Suppressor macrophage treated with lipopolysaccharide for 1 hour (primary cell): ENCODE measurements at places on chromosomes 12 and 14.
A peak's percentile ranks its signal among the peaks of the same experiment; 100 is the strongest.

GRCh38 chr14:68740788-68741476 is 51.9 kb downstream of the ZFP36L1 start:
- DNase-seq = no peak

- DNase-seq = no peak
Observed at GRCh38 chr12:85559536-85559935, 276.7 kb downstream of the RASSF9 start.

- DNase-seq = peak; percentile 25
Observed at GRCh38 chr12:42017051-42017450, 127.6 kb downstream of the GXYLT1 start.

GRCh38 chr14:61183196-61183885 is 97.8 kb downstream of the TMEM30B start:
- no peak for DNase-seq

- DNase-seq = no peak
Observed at GRCh38 chr14:27098451-27098850, 500.6 kb upstream of the NOVA1 start.

DNA sequence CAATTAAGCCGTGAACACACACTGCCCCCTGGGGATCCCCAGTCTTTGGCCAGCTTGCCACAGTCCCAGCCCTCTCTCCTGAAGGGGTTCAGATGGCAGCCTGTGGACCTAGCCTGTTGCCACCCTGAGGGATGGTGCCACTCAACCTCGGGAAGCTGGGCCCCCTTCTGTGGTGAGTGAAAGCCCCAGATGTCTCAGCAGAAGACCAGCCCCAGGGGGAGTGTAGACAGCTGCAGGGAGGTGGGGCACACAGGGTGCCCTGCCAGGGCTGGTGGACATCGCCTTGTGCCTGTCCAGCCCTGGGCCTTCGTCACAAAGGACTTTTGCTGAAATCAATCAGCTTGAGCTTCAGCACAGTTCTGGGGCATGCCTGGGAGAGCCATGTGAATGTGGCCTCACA is 32.4 kb downstream of the C14orf132 start:
- DNase-seq = no peak

GRCh38 chr14:67680121-67680602 is 5.7 kb upstream of the VTI1B start:
- peak; percentile 82 for DNase-seq

GRCh38 chr14:99231850-99232713 is 39.9 kb downstream of the BCL11B start:
- DNase-seq = no peak

GRCh38 chr14:30243207-30243606 is 315.6 kb upstream of the PRKD1 start:
- DNase-seq = no peak

GRCh38 chr12:60522684-60523400 is 927.0 kb downstream of the SLC16A7 start:
- no peak for DNase-seq

DNA sequence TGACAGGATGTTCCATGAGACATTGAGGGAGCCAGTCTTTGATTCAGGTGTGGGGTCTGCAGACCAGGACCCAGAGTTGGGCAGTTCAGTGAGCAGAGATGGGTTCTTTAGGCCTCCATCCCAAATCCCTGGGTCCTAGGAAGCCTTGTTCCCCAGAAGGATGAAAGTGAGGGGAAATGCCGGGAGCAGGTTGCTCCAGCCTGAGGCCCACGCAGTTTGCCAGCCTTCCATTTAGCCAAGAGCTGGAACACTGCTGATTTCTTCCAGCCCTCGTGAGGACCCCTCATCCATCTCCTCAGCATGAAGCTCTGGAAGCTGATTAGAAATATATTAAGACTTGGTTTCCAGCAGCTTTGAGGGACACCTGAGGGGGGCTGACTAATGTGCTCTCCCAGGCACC is 12.1 kb downstream of the C14orf132 start:
- DNase-seq = no peak

- no peak for DNase-seq
Observed at GRCh38 chr14:99134516-99135046, 137.4 kb downstream of the BCL11B start.

DNA sequence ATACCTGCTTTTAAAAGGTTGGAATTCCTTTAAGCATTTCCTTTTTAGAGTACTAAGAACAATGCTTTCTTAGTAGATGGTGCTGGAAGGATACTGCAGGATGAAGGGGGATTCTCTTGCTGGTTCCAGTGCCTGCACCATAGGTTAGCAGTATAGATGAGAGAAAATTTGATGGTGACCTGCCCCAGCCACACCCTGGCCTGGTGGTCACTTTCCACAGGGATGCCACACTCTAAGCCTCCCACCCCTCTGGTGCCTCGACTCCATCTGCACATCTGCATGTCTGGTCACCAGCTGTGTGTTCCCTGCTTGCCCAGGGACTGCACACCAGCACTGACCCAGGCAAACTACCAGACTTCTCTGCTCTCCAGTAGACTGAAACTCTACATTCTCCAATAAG is 19.1 kb downstream of the SLC2A3 start:
- DNase-seq = no peak

DNA sequence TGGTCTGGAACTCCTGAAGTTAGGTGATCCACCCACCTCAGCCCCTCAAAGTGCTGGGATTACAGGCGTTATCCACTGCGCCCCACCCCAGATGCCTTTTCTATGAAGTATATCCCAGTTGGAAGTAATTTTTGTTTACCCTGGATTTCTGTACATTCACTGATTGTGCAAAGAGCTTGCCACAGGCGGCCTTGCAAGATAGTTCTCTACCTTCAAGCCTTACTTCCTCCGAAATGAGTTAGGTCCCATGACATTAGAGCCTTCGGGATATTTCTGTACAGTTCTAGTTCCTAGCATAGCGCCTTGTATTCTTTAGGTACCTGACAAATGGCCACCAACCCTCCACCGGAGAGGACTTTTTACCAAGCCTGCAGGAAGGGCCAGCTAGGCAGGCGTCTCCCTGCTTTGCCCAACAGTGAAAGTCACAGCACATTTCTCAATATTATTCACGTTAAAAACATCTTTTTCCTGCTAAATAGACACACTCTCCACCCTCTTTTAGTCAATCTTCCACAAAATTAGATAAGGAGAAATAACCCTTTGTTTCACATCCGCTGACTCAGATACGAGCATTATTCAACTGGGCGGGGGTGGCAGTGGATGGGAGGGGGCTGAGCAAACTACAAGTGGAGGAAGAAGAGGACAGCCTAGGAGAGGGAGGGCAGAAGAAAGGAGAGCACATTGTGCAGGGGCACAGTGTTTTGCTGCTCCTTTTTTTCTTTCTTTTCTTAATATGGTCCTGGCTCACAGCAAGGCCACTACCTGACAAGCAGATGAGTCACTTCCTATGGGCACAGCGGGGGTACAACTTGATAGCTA is 40.0 kb upstream of the CAPRIN2 start:
- DNase-seq = peak; percentile 31

DNA sequence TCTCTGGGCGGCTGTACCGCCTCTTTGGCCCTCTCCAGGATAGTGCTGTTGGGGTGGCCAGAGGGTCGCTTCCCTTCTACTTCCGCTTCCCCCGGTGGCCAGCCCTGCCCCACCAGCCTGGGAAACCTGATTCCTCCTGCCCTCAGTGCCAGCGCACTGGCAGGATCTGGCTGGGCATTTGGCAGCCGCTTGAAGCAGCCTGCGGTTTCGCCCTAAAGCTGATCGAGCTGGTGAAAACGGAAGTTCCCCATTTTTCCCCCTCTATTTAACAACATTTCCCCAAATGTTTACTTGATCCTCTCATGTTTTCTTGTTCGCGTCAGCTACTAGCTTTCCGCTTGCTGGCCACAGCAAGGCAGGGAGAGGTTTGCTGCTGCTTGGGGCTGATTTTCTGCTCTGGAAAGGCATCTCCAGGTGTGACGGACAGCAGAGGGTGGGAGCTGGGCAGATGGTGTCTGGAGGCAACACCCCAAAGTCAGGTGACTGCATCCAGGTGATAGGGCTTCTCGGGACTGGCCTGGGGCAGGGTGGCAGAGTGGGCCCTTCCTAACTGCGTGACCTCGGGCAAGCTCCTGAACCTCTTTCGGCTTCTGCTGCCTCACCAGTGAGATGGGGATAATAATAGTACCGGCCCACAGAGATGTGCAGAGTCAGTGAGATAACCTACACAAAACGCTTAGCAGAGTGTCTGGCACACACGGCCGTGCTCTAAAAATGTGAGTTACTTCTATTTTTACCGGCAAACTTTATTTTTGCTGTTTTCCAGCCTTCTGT is 53.1 kb downstream of the TSPAN9 start:
- DNase-seq = peak; percentile 79

DNA sequence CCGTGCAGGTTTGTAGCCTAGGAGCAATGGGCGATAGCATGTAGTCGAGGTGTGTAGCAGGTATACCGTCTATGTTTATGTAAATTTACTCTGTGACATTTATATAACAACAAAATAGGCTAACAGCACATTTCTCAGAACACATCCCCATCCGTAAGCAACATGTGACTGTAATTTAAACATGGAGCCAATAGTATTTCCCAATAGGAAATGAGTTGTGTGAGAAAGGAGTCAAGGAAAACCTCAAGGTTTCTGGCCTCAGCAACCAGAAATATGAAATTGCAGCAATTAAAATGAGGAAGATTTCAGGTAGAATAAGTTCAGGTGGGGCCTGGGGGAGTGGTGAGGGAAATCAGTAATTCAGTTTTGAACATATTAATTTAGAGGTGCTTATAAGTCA is 136.0 kb downstream of the MSRB3 start:
- DNase-seq = no peak

DNA sequence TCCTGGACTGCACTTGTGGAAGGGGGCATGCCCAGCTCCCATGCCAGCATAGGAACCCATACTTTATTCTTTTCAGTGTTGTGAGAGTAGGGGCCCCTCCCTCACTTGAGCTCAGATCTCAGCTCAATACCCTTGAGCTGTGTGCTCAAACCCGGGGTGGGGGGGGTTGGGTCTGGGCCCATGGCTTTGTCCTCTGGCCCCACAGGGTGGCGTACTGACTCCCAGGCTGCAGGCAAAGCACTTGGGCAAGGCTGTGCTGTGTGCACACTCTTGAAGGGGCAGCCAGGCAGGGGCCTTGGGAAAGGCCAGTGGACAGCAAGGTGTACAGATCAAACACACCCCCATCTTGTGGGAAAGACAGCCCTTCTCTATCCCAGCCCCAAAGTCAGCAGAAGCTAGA is 81.8 kb downstream of the WIF1 start:
- DNase-seq = no peak

- no peak for DNase-seq
Observed at GRCh38 chr14:69038455-69039287, 59.6 kb upstream of the ACTN1 start.

GRCh38 chr12:10397296-10397695 is 7.5 kb upstream of the KLRK1 start:
- no peak for DNase-seq
